ENCODE measurements at places on chromosomes 1 and 21. TPM values are rescaled to one million over a fixed set of nuclear protein-coding genes. Genes with fewer than 3 reads are reported as not detected.

- DNase-seq: peak; percentile 69
- peaks cover 2% of the 10 kb centered on the region for H3K27me3 ChIP-seq
- H3K4me3 ChIP-seq: no peak overlapping the region
- peaks cover 5% of the 10 kb centered on the region for H3K36me3 ChIP-seq
- H3K27ac ChIP-seq: no peak overlapping the region
These were observed 18.5 kb downstream of the SH3BP5L start for GRCh38 chr1:248807067-248807737.

GRCh38 chr1:116328671-116329070 is 44.4 kb upstream of the ATP1A1 start:
- no peaks in the 10 kb centered on the region for H3K27me3 ChIP-seq
- no peak overlapping the region for H3K4me3 ChIP-seq
- H3K36me3 ChIP-seq: no peaks in the 10 kb centered on the region
- no peak for DNase-seq
- no peak overlapping the region for H3K27ac ChIP-seq
- H3K4me1 ChIP-seq: peaks cover 39% of the 10 kb centered on the region

- H3K27me3 ChIP-seq: peaks cover 6% of the 10 kb centered on the region
- no peaks in the 10 kb centered on the region for H3K36me3 ChIP-seq
- DNase-seq: no peak
- no peak overlapping the region for H3K27ac ChIP-seq
These were observed 37.5 kb upstream of the ARF1 start for GRCh38 chr1:228044961-228045360.

DNA sequence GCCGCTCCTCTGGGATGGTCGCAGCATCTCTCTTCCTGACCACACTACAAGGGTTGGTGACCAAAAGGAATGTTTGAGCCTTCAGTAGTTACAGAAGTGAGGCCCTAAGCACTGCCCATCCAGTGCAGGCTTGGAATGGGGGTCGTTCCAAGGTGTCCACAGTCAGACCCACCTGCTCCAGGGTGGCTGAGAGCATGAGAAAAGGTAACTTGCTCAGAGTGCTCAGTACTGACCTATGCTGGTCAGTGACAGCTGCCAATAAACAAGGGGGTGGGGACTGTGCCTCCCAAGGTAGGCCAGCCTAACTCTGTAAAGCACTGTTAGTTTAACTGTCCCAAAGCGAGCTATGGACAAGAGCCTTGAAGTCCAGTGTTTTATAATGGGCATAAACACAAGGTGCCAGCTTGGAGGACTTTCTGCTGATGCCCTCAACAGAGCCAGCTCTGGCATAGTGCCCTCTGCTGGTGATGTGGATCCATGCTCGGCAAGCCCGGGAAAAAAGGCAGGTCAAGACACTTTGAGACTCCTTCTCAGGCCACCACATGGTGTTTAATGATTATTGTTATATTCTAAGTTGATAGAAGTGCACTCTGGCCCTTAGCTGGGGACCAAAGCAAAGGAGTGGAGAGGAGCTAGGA is 78.1 kb upstream of the DNAH14 start:
- no peak overlapping the region for H3K27ac ChIP-seq
- no peaks in the 10 kb centered on the region for H3K36me3 ChIP-seq
- DNase-seq: peak; percentile 69

- peak overlapping the region; percentile 47 for H3K27ac ChIP-seq
- peaks cover 81% of the 10 kb centered on the region for H3K4me1 ChIP-seq
- H3K36me3 ChIP-seq: peaks cover 2% of the 10 kb centered on the region
- DNase-seq: no peak
- H3K27me3 ChIP-seq: no peaks in the 10 kb centered on the region
- no peak overlapping the region for H3K4me3 ChIP-seq
These were observed 6.4 kb downstream of the PPP2R5A start for GRCh38 chr1:212291505-212292134.

- peaks cover 12% of the 10 kb centered on the region for H3K4me1 ChIP-seq
- H3K36me3 ChIP-seq: no peaks in the 10 kb centered on the region
- no peak for DNase-seq
- H3K27me3 ChIP-seq: peaks cover 2% of the 10 kb centered on the region
- no peak overlapping the region for H3K4me3 ChIP-seq
- no peak overlapping the region for H3K27ac ChIP-seq
These were observed 45.3 kb upstream of the FBXO28 start for GRCh38 chr1:224068458-224069072.

- H3K4me1 ChIP-seq: peaks cover 16% of the 10 kb centered on the region
- H3K27ac ChIP-seq: no peak within 1 kb of the TSS
- H3K4me3 ChIP-seq: peak within 1 kb of the TSS; percentile 71
- H3K36me3 ChIP-seq: no peaks in the 10 kb centered on the region
- peaks cover 35% of the 10 kb centered on the region for H3K27me3 ChIP-seq
These were observed at the start of gene PTPRF for GRCh38 chr1:43530483-43531106. PTPRF (plus strand) TSS chr1:43530883; CDS start chr1:43545076, 14,193 bp downstream.

DNA sequence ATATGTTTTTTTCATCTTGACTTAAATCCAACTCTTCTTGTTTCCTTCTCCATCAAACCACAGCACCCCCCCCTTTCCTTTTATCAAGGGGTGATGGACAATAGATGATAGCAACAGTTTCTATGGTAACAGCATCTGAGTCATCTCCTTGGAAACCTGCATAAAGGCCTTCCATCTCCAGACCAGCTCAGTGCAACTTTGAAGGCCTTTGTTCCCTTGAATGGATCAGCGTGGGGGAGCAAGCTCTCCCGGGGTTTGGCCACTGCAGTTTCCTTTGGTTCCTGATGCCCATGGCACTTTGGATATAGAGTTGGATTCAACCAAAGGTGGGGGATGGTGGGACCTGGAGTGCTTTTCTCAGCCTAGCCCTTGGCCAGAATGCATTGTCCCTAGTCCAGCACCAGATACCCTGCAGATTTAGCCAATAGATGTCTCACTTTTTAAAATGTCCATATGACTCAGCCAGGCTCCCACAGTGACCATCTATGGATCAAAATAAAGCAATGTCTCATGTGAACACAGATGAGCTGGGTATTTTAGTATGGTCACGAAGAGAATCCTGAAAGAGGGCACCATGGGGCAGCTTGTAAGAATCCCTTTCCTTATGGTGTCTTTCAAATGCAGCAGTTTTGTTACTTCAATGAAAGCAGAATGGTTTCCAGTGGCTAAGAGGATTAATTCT is 127.7 kb downstream of the SPATA46 start:
- H3K4me3 ChIP-seq: no peak overlapping the region
- H3K36me3 ChIP-seq: no peaks in the 10 kb centered on the region
- no peaks in the 10 kb centered on the region for H3K27me3 ChIP-seq
- H3K4me1 ChIP-seq: no peaks in the 10 kb centered on the region
- no peak for DNase-seq

GRCh38 chr1:183470147-183470960 is 1.9 kb upstream of the SMG7 start:
- peaks cover 20% of the 10 kb centered on the region for H3K4me1 ChIP-seq
- peak overlapping the region; percentile 85 for H3K4me3 ChIP-seq
- peak overlapping the region; percentile 99 for H3K27ac ChIP-seq
- no peaks in the 10 kb centered on the region for H3K36me3 ChIP-seq

The UBE2U gene
- total RNA-seq: not detected

The TCHHL1 gene
- total RNA-seq: not detected

The TRIM17 gene
- total RNA-seq: 1.5 TPM
